Bronchial smooth muscle cell (primary cell): ENCODE measurements at places on chromosomes 11 and 22. TPM values are rescaled to one million over a fixed set of nuclear protein-coding genes. Genes with fewer than 3 reads are reported as not detected.

The SESN3 gene
- 26.4 and 35.3 TPM in 2 replicates for total RNA-seq

The KRTAP5-9 gene
- not detected in 2 replicates for total RNA-seq

The RAB36 gene
- 1.9 and 2.7 TPM in 2 replicates for total RNA-seq

The BBOX1 gene
- total RNA-seq, result not detected in 2 replicates

The ZBTB3 gene
- 9.5 and 12.5 TPM in 2 replicates for total RNA-seq

The PTPN5 gene
- not detected in 2 replicates for total RNA-seq

The BIK gene
- not detected in 2 replicates for total RNA-seq
